ENCODE measurements at places on chromosomes 1 and 21.
A peak's percentile ranks its signal among the peaks of the same experiment; 100 is the strongest.

DNA sequence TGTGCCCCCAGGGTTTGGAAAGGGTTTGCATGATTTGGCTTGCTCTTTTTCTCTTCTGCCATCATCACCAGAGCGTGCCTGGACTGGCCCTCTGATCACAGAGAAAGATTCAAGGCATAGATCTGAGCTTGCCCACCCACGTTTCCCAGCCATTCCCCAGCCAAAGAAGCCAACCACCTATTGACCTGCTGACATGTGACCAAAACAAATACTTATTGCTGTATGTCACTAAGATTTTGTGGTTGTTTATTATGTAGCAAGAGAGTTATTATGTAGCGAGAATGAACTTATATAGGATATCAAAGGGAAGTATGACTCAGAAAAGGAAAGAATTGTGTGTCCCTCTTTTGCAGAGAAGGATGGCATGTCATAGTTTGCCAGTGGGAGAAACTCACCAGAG lies 59.9 kb downstream of the UBE2U start:
- DNase-seq = no peak

DNA sequence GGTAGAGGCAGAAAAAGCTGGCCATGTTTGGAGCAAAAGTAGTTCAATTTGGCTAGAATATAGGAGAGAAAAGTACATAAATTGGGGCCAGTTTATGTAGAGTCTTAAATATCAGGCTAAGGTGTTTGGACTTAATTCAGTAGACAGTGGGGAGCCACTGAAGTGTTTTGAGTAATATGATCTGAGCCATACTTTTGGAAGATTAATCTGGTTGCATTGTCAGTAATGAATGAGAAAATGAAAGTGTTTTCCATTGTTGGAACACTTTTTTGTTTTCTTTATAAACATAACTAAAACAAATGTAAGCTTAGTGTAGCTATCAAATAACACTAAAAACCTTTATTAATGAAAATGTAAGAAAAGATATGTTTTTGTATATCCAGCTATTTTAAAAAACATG lies 42.1 kb downstream of the POU2F1 start:
- no peak for DNase-seq

GRCh38 chr1:99986656-99987225 lies 16.9 kb downstream of the SLC35A3 start:
- no peak for DNase-seq

GRCh38 chr1:17612831-17613230 lies 73.3 kb downstream of the ARHGEF10L start:
- DNase-seq = no peak

GRCh38 chr21:45463871-45464270 lies 58.9 kb downstream of the COL18A1 start:
- no peak for DNase-seq

- no peak for DNase-seq
Measured at GRCh38 chr1:163056831-163057230, 12.3 kb upstream of the RGS4 start.

- DNase-seq = peak; percentile 84
Measured at GRCh38 chr1:113929750-113930498, 800 bp downstream of the HIPK1 start.

DNA sequence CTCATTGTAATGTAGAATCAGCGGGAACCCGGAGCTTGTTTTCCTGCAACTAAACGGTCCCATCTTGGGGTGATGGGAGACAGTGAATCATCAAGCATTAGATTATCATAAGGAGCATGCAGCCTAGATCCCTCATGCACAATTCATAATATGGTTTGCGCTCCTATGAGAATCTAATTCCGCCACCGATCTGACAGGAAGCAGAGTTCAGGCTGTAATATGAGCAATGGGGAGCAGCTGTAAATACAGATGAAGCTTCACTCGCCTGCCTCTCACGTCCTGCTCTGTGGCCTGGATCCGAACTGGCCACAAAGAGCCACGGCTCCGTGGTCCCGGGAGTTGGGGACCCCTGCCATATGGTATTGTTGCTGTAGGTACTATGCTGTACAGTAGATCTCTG lies 1.6 kb downstream of the IFI44 start:
- DNase-seq = no peak

GRCh38 chr1:6614929-6615785 lies 1.6 kb downstream of the PHF13 start:
- DNase-seq = no peak

DNA sequence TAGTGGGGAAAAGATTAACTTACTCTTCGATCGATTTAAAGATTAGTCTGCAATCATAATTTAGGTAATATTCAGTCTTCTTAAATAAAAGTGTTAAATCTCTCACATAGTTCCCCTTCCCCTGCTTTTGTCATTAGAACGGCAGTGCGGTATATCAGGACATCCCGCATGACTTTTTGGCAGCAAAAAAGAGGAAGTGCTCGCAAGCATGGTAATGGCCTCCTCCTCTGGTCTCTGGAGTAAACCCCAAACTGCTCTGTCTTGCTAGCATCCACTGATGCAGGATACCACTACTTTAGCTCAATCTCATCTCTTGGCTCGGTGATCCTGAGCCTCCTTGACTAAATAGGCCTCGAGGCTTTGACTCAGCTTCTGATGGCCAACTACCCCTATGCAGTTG lies 78.7 kb upstream of the VAV3 start:
- no peak for DNase-seq

DNA sequence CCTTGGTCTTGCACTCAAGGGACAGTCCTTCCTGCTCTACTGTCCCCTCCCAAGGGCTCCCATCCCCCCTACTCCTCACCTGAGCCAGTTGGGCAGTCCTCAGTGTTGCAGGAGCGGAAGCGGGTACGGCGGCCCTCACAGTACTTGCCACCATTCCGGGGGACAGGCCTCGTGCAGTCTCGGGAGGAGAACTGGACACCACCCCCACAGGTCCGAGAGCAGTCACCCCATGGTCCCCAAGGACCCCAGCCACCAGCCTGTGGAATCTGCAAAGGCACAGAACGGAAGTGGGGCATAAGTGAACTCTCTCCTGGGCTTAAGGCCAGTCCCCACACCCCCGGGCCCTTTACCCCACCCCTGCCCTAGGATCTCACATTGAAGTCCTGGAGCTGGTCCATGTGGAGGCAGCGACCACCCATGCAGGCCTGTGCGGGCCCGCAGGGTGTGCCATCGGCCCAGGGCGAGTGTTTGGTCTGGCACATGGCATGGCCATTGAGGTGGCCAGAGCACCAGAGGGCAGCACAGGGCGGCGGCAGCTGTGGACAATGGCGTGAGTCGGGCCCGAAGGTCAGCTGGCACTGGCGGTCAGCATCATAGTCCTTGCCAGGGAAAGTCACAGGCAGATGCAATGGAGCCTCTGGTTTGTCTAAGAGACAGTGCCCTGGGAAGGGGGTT lies 5.2 kb downstream of the ADAMTS4 start:
- DNase-seq = no peak

GRCh38 chr1:179038528-179039281 lies 13.0 kb downstream of the FAM20B start:
- no peak for DNase-seq

DNA sequence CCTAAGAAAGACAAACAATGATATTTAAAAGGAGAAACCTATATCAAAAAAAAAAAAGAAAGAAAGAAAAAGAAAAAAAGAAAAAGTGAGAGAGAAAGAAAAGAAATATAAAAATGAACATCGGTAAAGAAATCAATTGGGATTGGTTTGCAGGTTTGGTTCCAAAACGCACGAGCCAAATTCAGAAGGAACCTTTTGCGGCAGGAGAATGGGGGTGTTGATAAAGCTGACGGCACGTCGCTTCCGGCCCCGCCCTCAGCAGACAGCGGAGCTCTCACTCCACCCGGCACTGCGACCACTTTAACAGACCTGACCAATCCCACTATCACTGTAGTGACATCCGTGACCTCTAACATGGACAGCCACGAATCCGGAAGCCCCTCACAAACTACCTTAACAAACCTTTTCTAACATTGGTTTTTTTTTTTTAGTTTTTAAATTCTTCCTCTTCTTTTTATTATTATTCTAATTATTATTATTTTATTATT lies 11.7 kb downstream of the LHX9 start:
- no peak for DNase-seq

DNA sequence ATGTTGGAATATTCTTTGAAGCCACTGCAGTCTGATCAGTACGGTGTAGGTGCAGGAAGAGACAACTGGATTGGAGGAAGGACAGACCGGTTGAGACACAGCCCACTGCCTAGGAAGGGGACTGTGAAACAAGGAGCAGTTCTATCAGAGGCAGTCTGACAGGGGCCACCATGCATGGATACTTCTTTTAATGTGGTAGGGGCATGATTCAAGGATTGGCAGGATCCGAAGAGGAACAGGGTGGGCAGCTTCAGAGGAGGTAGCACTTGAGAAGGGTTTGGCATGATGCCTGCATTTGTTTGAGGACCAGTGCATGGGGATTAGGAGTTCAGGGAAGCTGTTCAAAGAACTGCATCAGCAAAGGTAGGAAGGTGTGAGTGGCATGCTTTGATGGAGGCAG lies 167.9 kb downstream of the DYRK1A start:
- no peak for DNase-seq

GRCh38 chr1:219753914-219754313 lies 141.0 kb upstream of the ZC3H11B start:
- DNase-seq = no peak

GRCh38 chr1:21435646-21436487 lies 4.1 kb upstream of the NBPF3 start:
- no peak for DNase-seq

DNA sequence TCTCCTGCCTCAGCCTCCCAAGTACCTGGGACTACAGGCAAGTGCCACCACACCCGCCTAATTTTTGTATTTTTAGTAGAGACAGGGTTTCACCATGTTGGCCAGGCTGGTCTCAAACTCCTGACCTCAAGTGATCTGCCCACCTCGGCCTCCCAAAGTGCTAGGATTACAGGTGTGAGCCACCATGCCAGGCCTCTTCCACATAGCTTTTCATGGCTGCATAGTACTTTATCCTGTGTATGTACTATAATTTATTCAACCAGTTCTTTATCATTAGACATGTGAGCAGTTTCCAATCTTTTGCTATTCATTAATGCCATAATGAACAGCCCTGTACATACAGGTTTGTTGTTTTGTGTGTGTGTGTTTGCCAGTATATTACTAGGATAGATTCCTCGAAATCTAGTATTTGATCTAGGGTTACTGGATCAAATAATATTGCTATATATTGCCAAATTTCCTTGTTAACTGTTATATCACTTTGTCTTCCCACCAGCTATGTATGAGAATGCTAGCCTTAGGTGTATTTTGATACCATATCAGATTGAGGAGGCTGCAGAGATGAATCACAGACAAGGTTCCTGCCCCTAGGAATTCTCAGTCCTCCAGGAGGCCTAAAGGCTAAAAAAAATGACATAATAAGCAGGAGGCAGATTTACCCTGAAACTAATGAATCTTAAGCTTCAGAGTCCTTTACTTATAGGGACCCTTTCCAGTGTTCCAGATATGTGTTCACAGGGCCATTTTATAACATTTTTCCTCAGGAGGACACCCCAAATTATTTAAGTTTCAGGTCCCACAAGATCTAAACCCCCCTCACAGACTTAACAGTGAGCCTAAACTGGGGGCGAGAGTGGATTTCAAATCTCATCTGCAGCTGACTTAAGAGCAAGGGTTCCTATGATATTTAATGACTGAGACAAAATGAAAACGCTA lies 2.1 kb upstream of the PDIK1L start:
- DNase-seq = no peak

- no peak for DNase-seq
Measured at GRCh38 chr1:161511018-161511755, 5.9 kb downstream of the FCGR2A start.

DNA sequence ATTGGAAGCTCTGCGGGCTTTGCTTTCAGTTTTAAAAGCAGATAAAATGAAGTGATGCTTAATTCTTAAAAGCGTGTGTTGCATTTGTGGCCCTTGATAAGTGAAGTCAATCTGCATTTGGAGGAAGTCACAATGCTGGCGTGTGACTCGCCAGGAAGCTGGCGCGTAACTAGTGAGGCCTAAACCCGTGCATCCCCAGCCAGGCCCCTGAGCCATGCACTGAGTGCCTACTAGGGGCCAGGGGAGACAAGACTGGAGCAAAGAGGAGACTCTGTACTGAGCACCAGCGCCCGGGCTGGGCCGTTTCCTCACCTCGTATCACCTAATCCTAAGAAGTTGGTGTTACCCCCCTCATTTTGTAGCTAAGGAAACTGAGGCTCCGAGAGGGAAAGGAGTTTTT lies 4.6 kb upstream of the DDOST start:
- no peak for DNase-seq

DNA sequence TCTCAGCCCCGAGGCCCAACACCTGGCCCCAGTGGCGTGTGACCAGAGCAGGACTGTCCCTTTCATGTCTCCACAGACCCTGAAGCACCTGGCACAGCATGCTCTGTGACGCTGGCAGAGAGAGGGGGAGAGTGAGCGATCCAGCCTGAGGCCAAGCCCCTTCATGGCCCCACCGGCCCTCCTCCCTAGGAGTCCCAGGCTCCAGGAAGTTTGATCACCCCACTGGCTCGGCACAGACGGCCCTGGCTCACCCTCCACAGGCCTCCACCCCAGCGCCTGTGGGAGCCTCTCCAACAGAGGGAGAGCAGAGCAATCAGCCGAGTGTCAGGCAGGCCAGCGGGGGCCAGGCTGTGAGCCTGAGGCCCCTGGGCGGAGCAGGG lies 11.0 kb downstream of the SH3BGRL3 start:
- no peak for DNase-seq

GRCh38 chr1:100107696-100108095 lies 25.0 kb downstream of the SASS6 start:
- no peak for DNase-seq

DNA sequence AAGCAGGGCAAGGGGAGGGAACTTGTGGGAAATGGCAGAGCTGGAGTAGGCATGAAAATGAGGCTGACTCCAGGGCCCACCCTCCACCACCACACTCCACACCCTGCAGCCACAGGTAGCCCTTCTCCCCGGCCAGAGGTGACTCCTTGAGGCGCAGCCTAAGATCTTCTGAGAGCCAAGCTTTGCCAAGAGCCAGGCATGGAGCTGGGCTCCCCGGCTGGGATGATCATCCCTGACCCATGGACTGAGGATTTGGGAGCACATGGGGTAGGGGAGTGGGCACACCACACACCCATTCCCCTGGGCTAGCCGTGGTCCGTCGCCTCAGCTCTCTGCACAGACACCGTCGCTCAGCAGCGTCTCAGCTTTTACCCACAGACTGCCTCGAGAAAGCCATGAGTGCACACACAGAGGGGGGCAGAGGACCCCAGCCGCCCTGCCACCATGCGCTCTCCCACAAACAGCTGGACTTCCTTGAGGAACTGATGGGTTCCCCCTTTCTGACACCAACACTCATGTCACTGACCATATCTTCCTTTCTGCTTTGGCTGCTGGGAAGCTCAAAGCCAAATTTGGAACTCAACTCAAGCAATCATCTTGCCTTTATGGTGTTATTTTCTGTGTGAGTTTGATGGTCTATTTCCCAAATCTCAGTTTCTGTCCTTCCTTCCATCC lies 123.6 kb upstream of the RUNX3 start:
- no peak for DNase-seq

- DNase-seq = no peak
Measured at GRCh38 chr1:226995365-226996332, 55.6 kb downstream of the COQ8A start.

DNA sequence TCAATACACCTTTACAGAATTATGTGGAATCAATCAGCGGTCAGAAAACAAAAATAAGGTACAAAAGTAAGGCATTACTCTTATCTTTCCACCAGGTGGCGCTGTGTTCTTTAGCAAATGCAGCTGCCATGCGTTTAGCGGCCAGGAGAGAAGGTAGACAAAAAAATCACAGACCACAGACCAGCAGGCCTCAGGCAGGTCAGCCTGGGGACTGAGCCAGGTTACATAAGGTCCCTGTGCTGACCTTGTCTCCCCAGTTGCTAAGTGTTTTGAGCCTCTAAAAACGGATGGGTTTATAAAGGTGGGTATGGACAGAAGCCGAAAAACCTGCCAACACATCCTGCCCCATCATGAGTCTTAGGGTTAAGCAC lies 2.8 kb downstream of the RGS16 start:
- peak; percentile 72 for DNase-seq

Measured in CD4-positive, alpha-beta T cell treated with Interferon alpha-2 for 1 hour (primary cell).